ENCODE measurements at places on chromosomes 12 and 14. TPM values are rescaled to one million over a fixed set of nuclear protein-coding genes. Genes with fewer than 3 reads are reported as not detected.

The SRGAP1 gene
- total RNA-seq = 18.6 TPM

The STAC3 gene
- total RNA-seq = 2.0 TPM

The IFNG-AS1 gene
- total RNA-seq = not detected

The FBLN5 gene
- total RNA-seq = 13.2 TPM

The BTBD7 gene
- total RNA-seq = 37.1 TPM

The C1S gene
- 109 TPM for total RNA-seq

The NKX2-1 gene
- total RNA-seq = not detected

The BICDL1 gene
- 9.1 TPM for total RNA-seq

The CALCOCO1 gene
- 65.0 TPM for total RNA-seq

The DHH gene
- total RNA-seq = 0.50 TPM

The KCNA1 gene
- total RNA-seq = not detected

The KCNJ8 gene
- total RNA-seq = 0.46 TPM

The KRT74 gene
- total RNA-seq = not detected

The TAC3 gene
- total RNA-seq = 1.4 TPM

The TMEM117 gene
- total RNA-seq = 10.5 TPM

The HOXC12 gene
- total RNA-seq = not detected

The USP44 gene
- total RNA-seq = not detected

The IGFBP6 gene
- 16.9 TPM for total RNA-seq

The DLK1 gene
- total RNA-seq = not detected

The CCNT1 gene
- 28.4 TPM for total RNA-seq

The LMO3 gene
- total RNA-seq = 14.2 TPM

The RTL1 gene
- total RNA-seq = not detected

The PLEK2 gene
- total RNA-seq = 41.7 TPM

The CEBPE gene
- total RNA-seq = not detected

The RNASE13 gene
- total RNA-seq = not detected

The SPIC gene
- not detected for total RNA-seq

The ESRRB gene
- total RNA-seq = 0.06 TPM

The POTEG gene
- not detected for total RNA-seq

The LAG3 gene
- 0.89 TPM for total RNA-seq

The MGAT2 gene
- 50.5 TPM for total RNA-seq

The SERPINA9 gene
- not detected for total RNA-seq

The FAM90A1 gene
- total RNA-seq = 0.11 TPM

The RIPK3 gene
- 67.9 TPM for total RNA-seq
